Thoracic aorta (tissue), 2 donors: ENCODE measurements at places on chromosomes 12 and 14. TPM values are rescaled to one million over a fixed set of nuclear protein-coding genes. Genes with fewer than 3 reads are reported as not detected.

- no peak for DNase-seq
Observed at GRCh38 chr14:75515629-75515996, 6.7 kb upstream of the BATF start.

GRCh38 chr12:113241191-113242025 lies 20.1 kb downstream of the TPCN1 start:
- no peak for DNase-seq

GRCh38 chr12:112049351-112049750 lies 36.1 kb downstream of the ERP29 start:
- no peak for DNase-seq

DNA sequence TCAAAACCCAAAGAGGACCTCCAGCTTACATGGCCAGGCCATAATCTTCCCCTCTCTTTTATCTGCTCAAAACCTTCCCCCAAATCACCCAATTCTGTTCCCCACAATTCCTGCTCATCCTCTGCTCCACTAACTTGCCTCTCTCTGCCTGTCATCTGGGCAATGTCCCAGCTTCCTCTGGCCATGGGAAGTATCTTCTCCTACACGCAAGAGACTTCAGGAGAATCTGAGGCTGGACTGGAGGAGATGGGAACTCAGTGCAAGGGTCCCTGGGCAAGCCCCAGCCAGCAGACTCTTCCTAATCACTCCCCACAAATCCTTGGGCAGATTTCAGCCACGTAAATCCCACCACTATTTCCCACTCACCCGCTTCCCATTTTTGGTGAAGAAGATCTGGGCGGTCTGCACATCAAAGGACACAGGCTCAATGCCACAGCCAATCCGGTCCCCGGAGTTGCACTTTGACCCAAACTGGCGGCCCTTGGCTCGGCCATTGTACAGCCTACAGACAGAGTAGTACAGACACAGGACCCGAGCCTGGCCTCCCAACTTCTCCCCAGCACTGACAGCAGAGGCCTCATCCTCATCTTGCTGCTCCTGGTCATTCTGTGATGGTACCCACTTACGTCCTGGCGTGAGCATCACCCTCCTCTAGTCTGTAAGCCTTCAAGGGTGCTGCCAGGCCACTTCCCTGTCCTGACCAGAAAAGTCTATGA lies 4.7 kb downstream of the SPRYD3 start:
- no peak for DNase-seq

DNA sequence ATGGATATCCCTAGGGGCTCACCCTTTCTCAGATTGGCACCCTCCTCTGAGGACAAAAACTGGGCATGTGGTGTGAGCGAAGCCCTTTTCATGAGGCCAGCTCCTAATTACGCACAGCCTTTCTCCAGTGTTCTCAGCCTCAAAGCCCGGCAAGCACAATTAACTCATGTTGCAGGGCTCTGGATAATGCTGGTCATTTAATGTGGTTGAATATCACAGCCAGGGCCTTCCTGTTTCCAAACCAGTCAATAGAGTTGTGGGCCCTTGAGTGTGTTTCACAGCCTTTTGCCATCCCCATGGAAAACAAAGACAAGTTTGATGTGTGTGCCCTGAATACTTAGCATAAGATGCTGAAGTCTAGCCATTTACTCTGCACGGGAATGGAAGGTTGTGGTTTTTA lies 114.2 kb upstream of the ARHGAP5 start:
- no peak for DNase-seq

DCN gene
- 1,972 TPM for total RNA-seq

TWF1 gene
- total RNA-seq, result 70.8 TPM

PTGR2 gene
- total RNA-seq, result 4.3 TPM

PLEKHA5 gene
- 18.4 TPM for total RNA-seq
